ENCODE measurements at places on chromosomes 7 and 10.

- no peak for DNase-seq
Observed at GRCh38 chr10:50992356-50992901, 81.9 kb upstream of the PRKG1 start.

GRCh38 chr10:123665491-123666286 lies 466 bp upstream of the GPR26 start:
- no peak for DNase-seq

- no peak for DNase-seq
Observed at GRCh38 chr7:157831143-157831905, 494.5 kb downstream of the DNAJB6 start.

GRCh38 chr10:61981460-61981859 lies 80.0 kb downstream of the ARID5B start:
- DNase-seq: no peak

DNA sequence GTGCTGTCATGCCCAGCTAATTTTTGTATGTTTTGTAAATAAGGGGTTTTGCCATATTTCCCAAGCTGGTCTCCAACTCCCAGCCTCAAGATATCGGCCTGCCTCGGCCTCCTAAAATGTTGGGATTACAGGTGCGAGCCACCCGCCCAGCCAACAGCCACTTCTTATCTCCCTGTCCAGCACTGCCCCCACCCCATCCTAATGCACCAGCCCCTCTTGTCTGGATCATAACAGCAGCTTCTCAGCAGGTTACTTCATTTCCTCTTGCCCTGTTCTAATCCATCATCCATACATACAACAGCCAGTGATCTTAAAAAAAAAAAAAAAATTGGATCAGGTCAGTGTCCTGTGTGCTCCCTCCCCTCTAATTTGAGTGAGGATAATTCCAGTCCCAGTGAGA lies 12.8 kb upstream of the FRAT2 start:
- DNase-seq: no peak

DNA sequence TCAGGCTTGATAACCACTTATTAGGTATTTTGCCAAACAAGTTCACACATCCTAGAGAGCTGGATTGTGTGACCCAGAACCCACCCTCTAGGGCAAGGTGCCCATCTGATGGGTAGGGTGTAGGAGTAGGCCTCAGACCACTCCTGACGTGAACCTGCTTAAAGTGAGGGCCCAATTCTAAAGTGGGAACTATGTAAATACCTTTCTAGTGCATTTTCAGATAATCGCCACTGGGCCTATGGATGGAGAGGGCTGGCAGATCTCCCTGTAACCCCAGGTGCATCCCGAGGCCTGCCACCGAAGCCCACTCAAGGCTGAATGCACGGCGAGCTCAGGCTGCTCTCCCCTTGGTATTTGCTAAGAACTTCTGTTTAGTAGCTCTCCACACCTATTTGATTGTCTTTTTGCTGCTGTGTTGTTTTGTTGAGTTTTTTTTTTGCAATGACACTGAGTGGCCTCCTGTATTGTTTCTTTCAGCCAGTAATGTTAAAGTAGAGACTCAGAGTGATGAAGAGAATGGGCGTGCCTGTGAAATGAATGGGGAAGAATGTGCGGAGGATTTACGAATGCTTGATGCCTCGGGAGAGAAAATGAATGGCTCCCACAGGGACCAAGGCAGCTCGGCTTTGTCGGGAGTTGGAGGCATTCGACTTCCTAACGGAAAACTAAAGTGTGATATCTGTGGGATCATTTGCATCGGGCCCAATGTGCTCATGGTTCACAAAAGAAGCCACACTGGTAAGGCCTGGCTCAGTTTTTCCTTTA lies 71.7 kb downstream of the IKZF1 start:
- DNase-seq: no peak

GRCh38 chr10:89653410-89653869 lies 8.4 kb upstream of the PANK1 start:
- no peak for DNase-seq

- no peak for DNase-seq
Observed at GRCh38 chr7:108875139-108875538, 305.5 kb downstream of the DNAJB9 start.

- no peak for DNase-seq
Observed at GRCh38 chr7:28419716-28420115, 7.4 kb downstream of the CREB5 start.

- peak; percentile 51 for DNase-seq
Observed at GRCh38 chr7:1532456-1533254, 2.2 kb downstream of the MAFK start.

DNA sequence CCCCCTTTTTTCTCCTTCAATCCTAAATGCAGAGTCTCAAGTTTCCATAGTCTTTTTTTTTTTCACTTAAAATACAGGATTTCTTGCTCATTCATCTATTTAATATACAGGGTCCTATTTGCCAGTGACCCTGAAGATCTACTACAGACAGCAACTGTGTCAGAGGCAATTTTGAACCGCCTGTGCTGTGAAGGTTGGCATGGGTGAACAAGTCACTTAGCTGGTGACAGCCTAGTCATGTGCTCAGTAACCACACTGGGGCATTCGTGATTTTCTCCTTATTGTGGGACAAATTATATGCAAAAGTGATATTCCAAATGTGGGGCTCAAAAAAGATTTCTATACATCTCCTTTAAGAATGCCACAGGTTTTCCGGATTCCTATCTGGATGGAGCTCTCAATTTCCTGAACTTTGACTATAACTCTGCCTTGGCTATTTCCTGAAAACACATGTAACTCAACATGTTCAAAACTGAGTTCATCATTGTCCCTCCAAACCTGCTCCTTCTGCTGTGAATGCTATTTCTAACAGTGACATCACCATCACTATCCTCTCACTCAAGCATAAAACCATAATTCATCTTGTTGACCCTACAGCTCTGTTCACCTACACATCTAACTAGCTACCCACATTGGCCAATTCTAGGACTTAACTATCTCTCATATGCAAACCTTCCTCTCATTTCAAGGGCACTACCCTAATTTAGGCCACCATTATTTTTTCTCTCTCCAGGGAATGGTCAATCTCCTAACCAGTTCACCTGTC lies 36.7 kb downstream of the CDK6 start:
- DNase-seq: no peak

DNA sequence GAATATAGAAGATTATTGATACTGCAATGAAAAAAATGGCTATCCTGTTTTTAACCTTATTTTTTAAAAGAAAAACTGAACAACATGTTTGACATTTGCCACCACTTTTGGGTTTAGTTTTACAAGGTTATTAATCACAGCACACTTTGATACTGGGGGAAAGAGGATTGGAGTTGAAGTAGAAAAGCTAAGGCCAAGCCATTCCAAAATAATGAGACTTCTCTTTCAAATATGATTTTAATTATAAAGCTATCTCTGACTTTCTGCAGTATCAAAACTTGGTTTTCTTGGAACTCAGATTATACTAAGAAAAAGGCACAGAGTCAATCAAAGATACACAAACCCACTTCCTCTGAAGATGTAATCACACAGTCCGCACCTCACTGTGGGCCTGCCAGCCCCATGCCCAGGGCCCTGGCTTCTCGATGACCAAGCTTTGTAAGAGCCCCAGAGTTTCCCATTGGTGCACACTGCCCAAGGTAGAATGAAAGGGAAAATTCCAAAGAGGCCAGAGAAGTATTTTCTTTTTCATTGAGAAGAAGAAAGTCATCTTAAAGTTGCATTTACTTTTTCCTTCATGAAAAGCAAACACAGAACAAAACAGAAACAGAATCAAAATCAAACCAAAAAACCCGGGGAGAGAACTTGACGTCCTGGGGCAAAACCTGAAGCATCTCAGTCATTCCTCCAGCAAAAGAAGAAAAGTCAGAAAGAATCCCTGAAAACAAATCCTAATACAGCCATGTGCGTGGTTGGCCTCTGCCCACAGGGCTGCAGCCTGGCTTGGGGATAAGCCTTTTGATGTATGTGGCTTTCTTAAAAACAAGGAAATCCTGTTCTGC lies 187.7 kb upstream of the KLF6 start:
- DNase-seq: no peak

GRCh38 chr10:129780901-129781795 lies 182.9 kb downstream of the EBF3 start:
- no peak for DNase-seq

DNA sequence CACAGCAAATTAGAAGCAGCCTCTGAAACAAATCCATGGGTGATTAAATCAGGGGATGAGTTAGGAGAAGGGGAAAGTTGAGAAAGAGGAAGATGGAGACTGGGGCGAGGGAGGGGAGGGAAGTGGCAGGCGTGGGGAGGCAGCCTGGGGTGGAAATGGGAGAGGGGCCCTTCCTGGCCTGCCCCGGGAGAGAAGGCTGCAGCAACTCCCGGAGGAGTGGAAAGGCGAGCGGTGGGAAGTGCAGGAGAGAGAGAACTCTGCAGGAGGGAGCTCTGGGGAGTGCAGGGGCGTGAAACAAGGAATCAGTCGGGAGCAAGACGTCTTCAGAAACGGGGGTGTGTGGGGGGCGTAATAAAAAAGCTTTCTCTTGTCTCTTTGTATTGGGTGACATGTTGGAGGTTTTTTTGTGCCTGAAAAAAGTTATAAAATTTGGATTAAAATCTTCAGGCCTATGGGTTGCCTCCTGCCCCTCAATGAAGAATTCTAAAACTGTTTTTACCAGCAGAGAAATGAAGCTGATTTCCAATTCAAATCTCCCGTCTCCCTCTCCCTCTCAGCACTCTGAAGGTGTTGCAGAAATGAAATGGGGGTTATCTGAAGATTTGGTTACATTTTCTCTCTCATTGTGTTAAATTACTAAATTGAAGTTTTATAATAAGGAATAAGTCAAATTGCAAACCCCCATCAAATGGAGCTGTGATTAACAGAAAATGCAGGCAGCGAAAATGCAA lies 4.7 kb upstream of the UNCX start:
- no peak for DNase-seq

DNA sequence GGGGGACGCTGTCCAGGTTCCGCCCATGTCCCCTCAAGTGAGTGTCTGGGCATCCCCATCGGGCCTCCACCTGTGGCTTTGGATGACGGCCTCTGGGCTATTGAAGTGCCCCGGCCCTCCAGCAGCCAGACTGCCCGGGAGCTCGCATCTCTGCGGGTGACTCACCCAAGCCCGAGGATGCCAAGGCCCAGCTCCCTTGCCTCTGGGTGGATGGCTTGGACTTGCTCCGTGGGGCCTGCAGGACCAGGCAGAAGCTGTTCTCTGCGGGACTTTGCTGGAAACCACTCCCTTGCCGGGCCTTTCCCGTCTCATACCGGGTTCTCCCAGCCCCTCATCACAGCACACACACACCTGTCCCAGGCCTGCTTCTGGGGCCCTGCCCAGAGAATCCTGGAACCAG lies 22.4 kb downstream of the DPYSL4 start:
- no peak for DNase-seq

- DNase-seq: no peak
Observed at GRCh38 chr10:3566627-3567026, 218.4 kb downstream of the KLF6 start.

GRCh38 chr7:116148626-116149025 lies 61.7 kb upstream of the TES start:
- DNase-seq: no peak

DNA sequence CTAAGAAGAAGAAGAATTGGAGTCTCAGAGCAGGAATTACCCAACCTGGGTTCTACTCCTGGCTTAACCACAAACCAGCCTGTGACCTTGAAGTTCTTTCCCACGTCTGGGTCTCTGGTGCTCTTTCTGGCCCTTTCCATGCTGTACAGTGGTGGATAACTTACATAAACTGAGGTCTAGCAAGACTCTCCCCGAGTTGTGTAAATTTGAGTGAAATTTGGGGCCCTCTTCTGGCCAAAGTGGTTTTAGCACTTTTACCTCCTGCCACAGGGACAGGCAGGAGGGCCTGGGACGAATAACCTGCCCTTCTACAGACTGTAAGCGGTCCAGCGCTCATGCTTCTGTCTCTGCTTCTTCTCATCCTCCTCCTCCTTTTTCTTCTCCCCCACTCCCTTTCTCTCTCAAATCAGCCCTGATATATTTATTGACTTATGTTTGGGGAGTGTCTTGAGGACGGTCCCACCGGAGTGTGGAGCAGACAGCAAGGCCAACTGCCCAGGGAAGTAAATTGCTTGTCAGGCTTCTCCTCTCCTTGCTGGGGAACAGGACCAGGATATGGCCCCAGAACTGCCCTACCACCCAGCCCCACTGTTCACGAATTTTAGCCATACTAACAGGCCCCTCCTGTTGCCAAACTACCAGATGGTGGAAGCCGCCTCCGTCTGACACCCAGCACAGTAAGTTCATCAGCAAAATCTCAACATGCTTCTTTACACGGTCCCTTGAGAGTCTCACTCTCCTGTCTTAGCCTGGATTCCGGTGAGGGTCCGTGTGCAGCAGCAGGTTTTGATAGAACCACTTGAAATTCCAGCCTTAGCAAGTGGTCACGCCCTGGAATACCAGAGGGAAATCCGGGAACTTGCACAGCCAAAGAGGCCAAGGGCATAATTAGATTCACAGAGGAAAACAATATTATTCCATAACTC lies 4.0 kb upstream of the SH3PXD2A start:
- DNase-seq: no peak

- peak; percentile 9 for DNase-seq
Observed at GRCh38 chr7:2138146-2138765, 94.5 kb downstream of the MAD1L1 start.

GRCh38 chr7:19982841-19983835 lies 209.7 kb upstream of the TMEM196 start:
- no peak for DNase-seq

GRCh38 chr10:132023092-132023811 lies 41.5 kb upstream of the BNIP3 start:
- peak; percentile 64 for DNase-seq

DNA sequence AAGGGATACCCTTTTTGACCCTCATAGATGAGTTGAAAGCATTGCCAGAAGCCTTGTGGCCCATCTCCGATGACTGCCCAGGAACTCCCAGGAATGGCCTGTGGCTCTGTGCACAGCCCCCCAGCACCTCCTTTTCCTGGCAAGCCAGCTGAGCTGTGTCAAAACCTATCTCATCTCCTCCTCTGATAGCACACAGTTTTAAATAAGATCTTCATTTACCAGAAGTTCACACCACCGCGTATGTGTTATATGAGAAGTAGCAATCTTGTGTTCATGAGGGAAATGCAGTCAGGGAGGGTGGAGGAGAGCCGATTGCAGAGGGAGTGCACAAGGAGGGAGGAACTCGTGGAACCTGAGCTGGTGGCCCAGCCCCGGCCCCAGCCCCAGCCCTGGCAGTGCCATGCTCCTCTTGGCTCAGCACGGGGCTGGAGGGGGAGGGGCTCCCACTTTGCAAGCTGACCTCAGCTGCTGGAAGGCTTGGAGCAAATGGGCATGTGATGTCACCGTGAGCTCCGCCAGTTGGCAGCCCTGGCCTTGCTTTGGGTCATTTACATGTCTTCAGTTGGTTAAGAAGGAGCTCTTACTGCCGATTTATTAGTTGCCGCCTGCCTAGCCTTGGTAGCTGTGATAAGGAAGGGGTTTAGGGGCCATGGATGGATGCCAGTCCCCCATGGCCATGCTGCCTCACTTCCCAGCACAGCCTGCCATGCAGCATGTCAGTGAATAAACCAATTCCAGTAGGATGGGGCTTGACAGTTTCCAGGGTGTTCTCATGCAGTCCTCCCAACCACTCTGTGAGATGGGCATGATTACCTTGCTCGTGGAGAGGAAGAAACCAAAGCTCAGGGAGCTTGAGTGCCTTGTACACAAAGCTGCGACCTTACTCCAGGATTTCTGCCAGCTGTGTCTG lies 20.0 kb downstream of the UNC5B start:
- DNase-seq: no peak

GRCh38 chr10:69866688-69867461 lies 65.2 kb downstream of the COL13A1 start:
- no peak for DNase-seq

GRCh38 chr10:94623572-94623971 lies 60.0 kb upstream of the CYP2C18 start:
- no peak for DNase-seq

GRCh38 chr7:45196374-45196773 lies 38.8 kb downstream of the RAMP3 start:
- DNase-seq: no peak

GRCh38 chr10:91493313-91493712 lies 83.2 kb downstream of the HECTD2 start:
- no peak for DNase-seq
